ENCODE measurements at places on chromosomes 16 and 17. TPM values are rescaled to one million over a fixed set of nuclear protein-coding genes. Genes with fewer than 3 reads are reported as not detected.

GRCh38 chr17:43540821-43541674 lies 5.1 kb downstream of the ETV4 start:
- DNase-seq, result no peak

- DNase-seq, result no peak
Observed at GRCh38 chr17:66915204-66915611, 49.3 kb upstream of the CACNG4 start.

DNA sequence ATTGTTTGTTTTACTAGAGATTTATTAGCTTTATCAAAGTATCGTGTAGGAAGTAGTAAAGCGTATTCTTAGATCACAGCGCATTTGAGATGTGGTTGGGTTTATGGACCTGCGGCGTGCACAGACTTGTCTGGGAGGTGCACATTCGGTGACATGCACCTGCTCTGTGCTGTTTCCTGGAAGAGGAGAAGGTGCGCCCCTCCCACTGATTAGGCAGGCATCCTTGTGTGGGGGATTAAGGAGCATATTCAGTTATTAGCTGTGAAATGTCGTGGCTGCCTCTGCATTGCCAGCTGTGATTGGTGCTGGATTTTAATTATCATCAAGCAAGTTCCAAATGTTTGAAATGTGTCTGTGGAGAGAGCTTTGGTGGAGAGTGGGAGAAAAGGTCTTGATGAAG lies 903.8 kb upstream of the RBFOX1 start:
- no peak for DNase-seq

DNA sequence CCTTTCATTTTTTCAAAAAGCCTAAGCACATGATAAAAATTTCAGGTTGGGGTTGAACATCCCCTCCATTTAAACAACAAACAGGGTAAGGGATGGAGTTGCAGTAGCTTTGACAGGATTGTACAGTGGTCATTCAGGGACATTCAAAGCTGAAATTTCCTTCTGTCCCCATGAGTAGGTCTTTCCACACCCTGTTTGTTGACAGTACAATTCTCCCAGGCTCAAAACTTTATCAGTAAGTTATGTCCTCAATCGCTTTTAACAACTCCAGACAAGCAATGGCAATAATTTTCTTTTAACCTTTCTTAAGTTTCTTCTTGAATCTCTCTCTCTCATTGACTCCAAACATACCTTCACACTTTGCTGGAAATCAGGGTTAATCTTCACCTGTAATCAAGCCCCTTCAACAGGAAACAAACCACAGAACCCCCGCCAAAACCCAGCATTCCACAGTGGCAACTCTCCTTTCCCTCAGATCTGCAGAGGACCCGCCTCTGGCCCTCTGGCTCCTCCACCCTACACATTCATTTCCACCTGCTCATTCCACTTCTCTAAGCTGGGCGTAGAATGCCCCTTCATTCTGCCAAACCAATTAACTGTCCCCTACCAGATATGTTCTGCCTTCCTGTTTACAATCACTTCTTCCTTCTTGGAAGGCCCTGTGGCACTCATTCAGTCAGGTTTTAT lies 20.7 kb downstream of the TXNDC11 start:
- DNase-seq, result no peak

GRCh38 chr17:78912082-78912481 lies 9.1 kb upstream of the CEP295NL start:
- no peak for DNase-seq

DNA sequence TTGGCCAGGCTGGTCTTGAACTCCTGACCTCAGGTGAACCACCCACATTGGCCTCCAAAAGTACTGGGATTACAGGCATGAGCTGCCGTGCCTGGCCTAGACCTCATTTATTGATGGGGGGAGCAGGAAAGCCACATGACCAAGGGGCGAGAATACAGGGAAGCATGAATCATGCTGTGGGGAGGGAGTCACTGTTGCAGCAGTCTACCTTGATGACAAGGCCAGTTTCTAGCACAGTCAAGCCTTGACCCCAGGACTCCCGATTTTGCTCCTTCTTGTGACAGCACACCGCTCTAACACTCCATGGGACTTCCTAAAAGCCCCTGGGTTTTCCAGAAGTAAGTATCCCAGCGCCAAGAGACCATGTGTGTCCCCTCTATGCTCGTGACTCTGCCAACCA lies 42.9 kb upstream of the IRF8 start:
- no peak for DNase-seq

- DNase-seq, result no peak
Observed at GRCh38 chr17:50634224-50634914, at the start of gene ABCC3. ABCC3 (plus strand) TSS chr17:50634881; CDS start chr17:50634937, 56 bp downstream.

Gene SLC16A6
- total RNA-seq, result 0.38 TPM

Gene TEKT3
- not detected for total RNA-seq

Gene SLC2A4
- total RNA-seq, result 0.38 TPM

Gene MT1G
- total RNA-seq, result 14.8 TPM

Gene KRTAP9-8
- not detected for total RNA-seq
